SK-N-DZ (cell line): ENCODE measurements at places on chromosomes 1 and 21.

DNA sequence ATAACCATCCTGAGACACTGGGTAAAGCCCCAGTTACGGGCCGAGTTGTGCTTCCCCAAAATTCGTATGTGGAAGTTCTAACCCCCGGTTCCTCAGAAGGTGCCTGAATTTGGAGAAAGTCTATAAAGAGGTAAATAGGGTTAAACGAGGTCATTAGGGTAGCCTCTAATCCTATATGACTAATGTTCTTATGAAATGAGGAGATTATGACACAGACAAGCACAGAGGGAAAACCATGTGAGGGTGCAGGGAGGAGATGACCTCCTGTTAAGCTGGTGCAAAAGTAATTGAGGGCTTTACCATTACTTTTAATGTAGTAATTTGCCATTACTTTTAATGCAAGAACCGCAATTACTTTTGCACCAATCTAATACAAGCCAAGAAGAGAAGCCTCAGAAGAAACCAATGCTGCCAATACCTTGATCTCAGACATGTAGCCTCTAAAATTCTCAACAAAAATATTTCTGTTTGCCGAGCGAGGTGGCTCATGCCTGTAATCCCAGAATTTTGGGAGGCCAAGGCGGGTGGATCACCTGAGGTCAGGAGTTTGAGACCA, 260.8 kb downstream of the GPATCH2 start:
- DNase-seq = no peak

GRCh38 chr1:230938924-230939368, 39.7 kb downstream of the TTC13 start:
- no peak for DNase-seq

GRCh38 chr1:244802041-244802440, 33.4 kb upstream of the COX20 start:
- DNase-seq = peak; percentile 8

DNA sequence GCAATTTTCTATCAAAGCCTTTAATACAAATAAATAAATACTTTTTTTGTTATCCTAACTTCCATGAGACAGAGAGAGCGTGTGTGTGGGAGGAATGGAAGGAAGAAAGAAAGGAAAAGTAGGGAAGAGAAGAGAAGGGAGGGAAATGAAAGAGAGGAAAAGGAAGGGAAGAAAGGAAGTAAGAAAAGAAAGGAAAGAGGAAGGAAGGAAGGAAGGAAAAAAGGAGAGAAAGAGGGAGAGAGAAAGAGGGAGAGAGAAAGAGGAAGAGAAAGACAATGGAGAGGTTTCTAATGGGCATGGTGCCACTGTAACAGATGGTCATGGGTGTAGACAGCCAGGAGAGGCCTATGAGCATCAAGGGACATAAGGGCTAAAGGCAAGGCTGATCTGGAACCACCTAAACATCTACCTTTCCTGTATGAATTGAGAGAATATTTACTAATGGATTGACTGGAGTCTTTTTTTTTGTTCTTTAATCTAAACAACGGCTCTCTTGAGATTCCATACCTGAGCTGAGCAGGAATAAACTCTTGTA, 234.9 kb downstream of the PTPRC start:
- no peak for DNase-seq

DNA sequence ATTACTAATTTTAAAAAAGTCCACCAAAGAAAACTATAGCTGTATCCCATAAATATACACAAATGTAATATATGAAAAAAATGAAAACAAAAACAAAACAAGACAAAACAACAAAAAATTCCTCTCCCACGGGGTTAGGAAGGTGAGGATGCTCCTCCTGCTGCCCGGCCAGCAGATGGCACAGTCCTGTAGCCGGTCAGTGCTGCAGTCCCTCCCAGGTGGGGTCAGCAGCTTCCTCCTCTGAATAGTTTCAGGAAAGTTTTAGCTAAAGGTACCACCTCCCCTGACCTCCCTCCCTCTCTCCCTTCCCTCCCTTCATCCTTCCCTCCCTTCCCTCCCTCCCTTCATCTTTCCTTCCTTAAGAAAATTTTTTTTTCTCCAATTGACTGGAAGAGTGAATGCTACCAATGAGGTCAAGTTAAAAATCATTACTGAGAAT, 67.8 kb upstream of the BCL10 start:
- DNase-seq = no peak

DNA sequence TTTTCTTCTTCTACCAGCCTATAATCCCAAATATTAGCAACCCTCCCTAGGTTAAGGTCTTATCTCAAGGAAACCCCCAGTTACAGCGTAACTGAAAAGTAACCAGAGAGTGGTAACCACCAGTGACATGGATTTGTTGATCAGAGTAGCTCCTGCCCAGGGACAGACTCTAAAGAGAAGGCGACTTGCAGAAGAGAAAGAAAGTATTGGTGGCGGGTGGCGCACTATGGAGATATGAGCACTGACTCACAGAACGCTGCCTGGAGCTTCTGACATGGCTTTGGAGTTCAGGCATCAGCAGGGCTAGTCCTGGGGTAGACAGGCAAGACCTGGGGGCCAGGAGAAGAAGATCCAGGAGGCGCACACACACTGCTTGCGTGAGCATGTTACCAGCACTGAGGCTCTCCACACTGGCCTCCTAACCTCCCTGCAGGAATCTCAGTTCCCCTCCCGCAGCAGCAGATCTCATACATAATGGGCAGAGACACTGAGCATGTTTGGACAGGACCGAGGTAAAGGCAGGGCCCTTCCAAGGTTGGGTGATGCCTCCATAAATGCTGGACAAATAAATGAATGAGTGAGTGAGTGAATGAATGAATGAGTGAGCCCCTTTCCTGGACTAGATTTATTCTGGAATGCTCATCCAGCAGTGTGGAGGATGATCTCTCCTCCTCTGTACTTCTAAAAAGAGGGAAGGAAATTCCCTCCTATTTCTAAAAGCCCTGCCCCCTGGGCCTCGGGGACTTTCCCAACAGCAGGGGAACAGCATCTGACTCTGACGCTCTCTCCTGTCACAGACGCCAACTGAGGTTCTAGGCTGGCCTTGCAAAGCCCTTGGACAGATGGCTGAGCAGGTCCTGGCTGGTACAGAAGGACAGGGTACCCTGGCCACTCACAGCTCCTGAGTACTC, 175.5 kb downstream of the CLIC6 start:
- no peak for DNase-seq

DNA sequence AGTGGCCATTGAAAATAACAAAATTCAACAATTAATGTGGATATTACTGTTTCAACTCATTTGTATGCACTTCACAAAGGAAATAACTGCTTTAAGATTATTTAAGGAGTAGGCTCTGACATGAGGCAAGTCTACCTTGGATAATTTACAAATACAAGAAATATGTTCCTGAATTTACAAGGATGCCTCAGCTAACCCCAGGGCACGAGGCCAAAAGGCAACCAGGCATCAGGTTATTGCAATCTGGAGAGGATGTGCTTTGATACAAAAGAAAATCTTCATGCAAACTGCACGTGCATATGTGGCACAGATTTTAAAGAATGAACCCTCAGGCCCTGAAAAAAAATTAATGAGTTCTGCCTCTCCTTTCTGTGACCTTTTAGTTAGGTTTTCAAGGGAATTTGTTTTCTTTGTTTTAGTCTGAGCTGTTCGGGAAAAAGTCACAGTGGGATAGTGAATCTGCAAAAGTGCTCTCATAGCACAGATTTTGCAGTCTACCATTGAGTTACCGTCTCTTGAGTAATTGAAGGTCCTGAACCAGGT, 1304.2 kb upstream of the ADGRL4 start:
- no peak for DNase-seq

- DNase-seq = no peak
These were observed 6.6 kb downstream of the SKI start for GRCh38 chr1:2234762-2235113.

DNA sequence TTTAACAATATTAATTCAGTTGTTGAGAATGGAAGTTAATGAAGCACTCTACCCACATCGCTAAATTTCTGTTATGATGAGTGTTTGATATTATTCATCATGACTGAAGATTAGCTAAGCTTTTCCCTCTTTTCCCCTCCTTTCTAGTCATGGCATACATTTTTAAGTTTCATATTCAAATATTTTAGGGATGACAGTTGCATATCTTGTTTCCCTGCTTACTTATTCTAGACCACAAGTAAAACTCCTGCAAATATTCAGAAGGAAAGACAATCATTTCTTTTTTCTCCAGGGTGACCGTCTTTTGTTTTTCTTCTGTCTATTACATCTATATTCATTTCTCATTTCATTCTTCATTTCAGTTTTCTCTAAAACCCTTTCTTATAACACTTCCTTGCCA, 906.0 kb downstream of the ADGRL2 start:
- no peak for DNase-seq

DNA sequence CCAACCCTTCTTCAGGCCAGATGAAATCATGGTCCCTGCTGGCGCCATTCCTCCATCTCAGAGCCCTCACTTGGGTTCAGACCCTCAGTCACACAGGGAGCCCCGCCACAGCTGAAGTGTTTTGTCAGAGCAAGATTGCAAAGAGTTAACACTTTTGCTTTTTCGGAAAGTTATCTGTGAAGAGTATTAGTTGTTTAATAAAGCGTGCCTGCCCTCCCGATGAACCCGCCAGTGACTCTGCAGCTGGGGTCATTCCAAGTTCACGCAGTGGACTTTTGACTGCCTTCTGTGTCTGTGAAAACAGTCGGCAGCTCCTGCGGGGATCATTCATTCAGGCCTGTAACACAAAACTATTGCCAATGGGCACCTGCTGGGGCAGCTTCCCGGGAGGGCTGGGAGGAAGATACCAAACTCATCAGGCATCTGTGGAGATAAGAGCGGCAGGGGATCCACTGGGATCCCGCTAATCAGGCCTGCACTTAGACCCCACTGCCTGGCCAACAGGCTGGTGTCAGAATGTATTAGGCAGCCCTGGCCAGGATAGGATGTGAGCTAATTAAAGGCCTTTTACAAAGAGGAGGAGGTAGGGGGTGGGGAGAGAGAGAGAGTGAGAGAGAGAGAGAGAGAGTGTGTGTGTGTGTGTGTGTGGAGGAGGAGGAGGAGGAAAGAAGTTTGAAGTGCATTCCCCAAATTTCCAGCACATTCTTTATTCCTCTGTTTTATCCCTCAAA, 184.5 kb downstream of the DHRS3 start:
- peak; percentile 20 for DNase-seq

DNA sequence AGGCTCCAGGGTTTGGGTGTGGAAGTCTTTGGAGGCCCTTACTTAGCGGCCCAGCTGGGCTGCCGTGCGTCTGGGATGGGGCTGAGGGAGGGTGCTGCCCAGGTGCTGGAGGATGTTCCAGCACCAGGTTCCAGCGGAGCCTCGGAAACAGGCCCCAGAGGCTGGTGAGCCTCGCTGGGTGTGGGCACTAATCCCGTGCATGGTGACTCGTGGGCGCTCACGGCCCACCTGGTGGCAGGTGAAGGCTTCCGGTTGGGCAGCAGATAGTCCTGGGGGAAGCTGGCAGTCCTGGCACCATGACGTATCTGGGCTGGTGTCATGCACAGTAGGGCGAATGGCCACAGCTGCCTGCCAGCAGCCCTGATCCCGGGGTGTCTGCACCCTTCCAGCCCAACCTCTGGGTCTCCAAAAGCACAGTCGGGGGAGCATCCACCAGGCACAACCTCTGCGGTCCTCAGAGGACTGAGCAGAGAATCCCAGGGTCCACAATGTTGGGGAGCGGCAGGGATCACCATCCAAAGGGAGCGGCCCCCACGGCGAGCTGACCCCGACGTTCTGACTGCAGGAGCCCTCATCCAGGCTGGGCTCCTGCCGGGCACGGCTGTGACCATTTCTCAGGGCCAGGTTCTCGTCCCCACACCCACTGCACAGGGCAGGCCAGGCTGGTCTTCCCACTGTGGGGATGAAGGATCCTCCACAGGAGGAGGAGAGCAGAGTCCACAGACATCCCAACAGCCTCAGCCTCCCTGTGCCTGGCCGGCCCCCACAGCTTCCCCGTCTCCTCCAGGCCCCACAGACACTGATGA, 25.3 kb downstream of the FTCD start:
- no peak for DNase-seq

- no peak for DNase-seq
These were observed 10.7 kb downstream of the AUNIP start for GRCh38 chr1:25848531-25848930.

DNA sequence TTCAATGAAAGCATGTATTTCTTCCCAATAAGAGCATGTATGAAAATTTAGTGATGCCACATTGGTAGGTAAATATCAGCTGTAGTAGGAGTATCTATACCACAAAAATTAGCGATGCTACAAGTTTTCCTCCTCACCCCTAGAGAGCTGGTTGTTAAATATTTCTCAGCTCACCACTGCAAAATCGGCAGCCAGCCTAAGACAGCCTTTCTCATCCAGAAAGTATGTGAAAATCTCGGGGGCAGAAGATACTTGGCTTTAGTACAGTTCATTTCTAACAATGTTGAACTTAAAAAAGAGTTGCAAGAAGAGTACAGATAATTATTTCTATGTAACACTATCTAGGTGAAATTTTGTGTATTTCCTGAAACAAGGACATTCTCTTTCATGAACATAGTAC, 235.4 kb downstream of the TPR start:
- DNase-seq = no peak

GRCh38 chr21:32089766-32090165, 189.1 kb downstream of the MIS18A start:
- DNase-seq = no peak

- no peak for DNase-seq
These were observed 18.4 kb upstream of the SPATC1L start for GRCh38 chr21:46202592-46203202.
